ENCODE measurements at places on chromosomes 2 and 18. TPM values are rescaled to one million over a fixed set of nuclear protein-coding genes. Genes with fewer than 3 reads are reported as not detected.

DNA sequence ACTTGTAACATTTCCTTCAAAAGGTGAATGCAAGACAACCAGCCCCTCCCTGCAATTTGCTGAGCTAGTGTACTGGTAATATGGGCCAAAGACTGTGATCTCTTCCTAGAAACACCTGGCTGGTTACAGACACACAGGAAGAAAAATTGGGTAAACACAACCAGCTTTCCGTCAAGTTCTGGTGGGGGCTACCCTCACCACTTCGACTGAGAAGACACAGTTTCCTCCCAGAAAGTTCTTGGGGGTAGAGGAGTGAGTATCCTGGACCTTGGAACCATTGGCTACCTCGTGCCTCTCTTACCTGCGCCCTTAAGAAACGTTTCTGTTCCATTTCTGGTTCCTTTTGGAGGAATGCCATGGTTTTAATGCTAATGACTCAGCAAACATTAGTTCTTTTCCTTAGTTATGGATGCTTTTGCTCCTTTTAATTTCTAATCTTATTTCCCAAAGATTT, 120.9 kb upstream of the DLX2 start:
- no peak for DNase-seq

DNA sequence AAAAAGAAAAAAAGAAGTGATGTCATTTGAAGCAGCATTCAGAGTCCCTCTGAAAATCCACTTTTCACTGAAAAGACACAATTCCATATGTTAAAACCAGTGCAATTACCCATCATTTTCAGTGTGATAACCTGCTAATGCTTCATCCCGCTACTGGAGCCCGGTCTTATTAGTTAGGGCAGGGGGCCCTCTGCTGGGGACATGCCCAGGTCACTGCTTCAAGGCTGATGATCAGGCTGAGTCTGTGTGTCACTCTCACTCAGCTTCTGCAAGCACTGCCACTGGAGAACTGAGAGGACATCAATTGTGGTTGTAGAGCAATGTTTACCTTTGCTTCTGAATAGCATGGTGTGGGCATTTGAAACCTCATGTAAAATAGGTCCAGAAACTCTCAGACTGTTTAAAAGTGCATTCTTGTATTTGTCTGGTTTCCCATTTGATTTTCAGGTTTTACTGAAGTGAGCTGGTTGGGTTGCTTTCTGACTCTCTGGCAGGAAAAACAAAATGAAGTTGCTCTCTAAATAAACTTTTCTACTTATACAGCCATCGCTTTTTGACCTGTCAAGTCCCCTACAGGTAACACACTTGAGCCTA, 49.2 kb upstream of the NXPH2 start:
- peak; percentile 79 for DNase-seq

DNA sequence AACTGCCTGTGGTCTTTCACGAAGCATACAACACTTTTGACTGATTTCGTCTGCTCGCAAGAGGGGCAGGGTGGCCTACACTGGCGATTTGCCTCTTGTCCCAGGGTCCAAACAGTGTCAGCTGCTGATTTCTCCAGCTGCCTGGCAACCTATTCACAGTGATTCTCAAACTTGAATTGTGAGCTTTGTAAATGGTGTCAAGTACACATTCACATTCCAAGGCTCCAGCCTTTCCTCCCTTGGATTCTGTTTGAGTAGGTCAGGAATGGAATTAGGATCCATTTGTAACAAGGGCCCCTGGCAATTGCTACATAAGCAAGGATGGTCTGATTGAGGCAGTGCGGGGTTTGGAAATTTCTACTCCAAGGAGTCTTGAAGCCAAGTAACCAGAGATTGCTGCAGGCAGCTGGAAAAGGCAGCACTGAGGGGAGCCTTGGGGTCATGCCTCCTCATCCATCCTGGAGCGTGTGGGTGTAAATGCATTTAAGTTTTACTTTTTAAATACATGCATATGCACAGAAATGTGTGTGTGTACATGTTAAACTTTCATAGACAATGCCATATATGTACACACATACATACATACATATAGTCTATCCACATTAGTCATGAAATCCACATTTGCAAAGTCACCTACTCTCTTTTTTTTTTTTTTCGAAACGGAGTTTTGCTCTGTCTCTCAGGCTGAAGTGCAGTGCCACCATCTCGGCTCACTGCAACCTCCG, 86.8 kb upstream of the UXS1 start:
- DNase-seq = no peak

DNA sequence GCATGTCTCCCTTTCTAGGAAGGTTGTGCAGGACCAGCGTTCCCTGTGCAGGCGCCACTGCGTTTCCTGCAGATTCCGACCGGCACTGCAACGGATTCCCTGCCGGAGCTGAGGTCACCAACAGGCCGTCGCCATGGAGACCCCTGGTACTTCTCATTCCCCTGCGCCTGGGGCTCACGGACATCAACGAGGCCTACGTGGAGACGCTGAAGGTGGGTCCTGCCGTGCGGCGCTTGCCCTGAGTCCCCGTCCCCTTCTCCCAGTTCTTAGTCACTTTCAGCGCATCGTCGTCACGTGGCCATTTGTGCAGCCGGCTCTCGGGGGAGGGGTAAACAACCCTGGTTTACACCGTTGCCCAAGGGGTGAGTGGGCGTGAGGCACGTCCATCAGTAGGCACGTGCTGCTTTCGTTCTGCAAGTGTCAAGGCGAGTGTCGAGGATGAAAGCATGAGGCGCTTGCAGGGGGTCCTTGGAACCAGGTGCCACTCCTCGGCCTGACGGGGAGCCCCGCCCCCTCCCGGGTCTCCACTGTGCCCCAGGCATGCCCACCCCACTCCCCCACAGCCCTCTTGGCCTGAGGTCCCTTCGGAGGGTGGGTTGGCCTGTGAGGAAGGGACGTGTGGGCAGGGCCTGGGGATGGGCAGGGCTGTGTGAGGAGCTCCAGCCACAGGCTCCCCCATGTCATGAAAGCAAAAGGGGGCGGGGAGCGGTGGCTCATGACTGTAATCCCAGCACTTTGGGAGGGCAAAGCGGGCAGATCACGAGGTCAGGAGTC, 19.8 kb downstream of the DTYMK start:
- DNase-seq = peak; percentile 29

- no peak for DNase-seq
These were observed 7.3 kb downstream of the TET3 start for GRCh38 chr2:73992036-73992435.

- no peak for DNase-seq
These were observed 156.7 kb downstream of the ZBTB7C start for GRCh38 chr18:48252525-48252924.

DNA sequence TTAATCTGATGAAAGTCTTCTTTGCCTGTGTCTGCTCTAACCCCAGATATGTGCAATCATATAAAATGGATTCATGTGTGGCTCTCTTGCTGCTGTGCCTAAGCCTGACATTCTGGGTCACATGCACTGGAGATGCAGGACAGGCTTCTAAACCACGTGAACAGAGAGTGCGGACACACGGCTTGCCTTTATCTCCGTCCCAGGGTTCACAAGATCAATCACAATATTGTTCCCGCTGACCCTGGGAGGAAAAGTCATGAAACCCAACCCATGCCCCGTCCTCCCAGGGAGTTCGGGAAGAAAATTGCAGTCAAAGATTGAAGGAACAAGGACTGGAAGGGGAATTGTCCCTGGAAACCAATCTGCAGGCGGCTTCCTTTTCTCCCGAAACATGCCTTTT, 74.8 kb downstream of the VAPA start:
- DNase-seq = no peak

GRCh38 chr2:239676716-239677452, 276.1 kb upstream of the HDAC4 start:
- DNase-seq = no peak

DNA sequence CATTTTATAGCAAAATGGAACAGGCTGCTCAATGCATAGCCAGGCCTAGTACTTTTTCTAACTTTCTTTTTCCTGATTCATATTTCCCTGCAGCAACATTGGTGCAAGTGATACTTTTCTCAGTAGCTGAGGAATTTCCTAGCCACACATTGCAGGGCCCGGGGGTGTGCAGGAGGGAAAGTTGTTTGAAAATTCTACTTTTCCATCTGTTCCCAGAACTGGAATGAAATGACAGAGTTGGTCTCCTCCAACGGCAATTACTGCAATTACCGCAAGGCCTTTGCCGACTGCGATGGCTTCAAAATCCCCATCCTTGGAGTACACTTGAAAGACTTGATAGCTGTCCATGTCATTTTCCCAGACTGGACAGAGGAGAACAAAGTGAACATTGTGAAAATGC, 50.5 kb downstream of the RASGRP3 start:
- DNase-seq = no peak

GRCh38 chr2:40556739-40557138, 104.8 kb upstream of the SLC8A1 start:
- no peak for DNase-seq

GRCh38 chr2:48993576-48993975, 160.7 kb downstream of the FSHR start:
- no peak for DNase-seq

DNA sequence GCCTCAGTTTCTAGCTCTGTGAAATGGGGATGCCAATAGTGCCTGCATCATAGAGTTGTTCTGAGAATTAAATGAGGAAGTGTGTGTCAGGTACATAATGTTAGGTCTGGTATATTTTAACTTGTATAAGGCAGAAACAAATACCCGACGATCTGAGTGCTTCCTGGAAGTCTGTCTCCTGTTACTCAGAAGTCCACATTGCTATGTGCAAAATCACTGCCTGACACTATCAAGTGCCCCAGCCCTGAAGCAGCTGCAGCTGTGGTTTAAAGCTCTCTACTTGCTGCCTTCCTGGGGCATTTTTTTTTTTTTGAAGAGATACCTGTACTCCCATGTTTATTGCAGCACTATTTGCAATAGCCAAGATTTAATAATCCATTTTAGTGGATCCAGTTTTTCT, 125.3 kb downstream of the SLC4A3 start:
- DNase-seq = no peak

DNA sequence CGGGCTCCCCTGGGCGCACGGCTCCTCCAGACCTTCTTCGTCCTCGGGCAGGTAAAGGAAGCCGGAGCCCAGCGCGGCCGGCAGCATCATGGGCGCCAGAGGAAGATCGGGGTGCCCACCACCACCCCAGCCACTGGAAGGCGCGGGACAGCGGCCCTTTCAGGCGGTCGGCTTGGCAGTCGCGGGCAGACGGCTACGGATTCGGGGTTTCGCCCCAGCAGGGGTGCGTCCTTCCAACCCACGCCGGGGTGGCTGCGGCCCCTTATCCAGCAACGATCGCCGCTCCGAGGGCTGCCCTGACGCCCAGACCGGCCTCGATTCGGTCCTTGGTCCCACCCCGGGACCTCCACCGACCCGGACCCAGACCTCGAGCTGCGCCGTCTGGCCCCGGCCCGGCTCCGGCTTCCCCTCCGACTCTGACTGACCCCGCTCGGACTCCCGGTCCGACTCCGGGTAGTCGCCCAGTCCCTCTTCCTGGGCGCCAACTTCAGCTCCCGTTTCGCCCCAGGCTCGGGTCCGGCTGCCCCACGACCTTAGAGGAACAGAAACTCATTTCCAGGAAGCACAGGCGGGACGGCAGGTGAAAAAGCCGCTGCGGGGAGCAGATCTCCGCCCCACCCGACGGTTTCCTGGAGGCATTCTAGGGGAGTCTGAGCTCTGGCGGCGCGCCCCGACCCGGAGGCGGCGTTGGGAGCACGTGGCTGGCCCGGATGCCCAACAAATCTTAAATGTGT, 30.2 kb upstream of the SSB start:
- DNase-seq = no peak

GRCh38 chr2:12533337-12534005, 183.3 kb upstream of the TRIB2 start:
- no peak for DNase-seq

DNA sequence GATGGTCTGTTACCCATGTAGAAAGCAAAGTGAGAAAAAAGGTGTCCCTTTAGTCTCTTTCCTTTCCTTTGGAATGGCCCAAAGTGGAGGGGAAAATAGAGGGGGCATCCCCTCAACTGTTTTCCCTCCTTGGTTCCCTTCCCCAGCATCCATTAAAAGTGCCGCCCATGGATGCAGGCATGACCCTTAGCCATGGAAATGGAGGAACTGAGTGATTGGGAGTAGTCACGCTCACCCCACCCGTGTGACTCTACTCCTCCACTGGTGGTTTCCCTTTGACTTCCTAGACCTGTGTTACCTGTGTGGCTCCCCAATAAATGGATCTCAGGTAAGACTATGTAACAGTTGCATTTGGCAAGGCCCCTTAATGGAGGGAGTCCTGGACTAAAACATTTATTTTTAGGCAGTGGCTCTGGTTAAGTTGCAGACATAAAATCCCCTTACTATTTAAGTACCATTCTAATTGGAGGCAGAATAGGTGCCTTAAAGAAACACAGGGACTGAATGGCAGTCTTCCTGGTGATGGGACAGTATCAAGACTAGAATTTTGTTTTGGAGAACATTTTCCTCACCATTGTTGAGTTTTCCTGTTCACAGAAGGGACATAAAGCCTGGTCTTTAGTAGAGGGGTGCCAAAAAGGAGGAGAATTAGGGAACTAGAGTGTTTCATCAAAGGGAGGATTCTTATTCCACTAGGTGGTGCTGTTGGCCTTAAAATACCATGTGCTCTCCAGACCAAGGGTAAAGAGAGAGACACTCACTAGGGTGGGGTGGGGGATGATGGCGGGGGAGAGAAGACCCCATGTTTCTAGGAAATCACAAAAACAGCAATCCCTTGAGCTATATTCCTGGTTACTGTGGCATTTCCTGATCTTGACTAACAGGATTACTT, 25.7 kb upstream of the PLA2R1 start:
- DNase-seq = no peak

GRCh38 chr2:55604027-55604565, 13.3 kb downstream of the PPP4R3B start:
- no peak for DNase-seq

Gene NHEJ1
- total RNA-seq = 11.4 TPM

Gene DYNC2LI1
- total RNA-seq = 51.5 TPM

Gene GPR35
- total RNA-seq = 2.1 TPM

Gene UGT1A3
- total RNA-seq = not detected

Gene MTLN
- 57.6 TPM for total RNA-seq

Gene TUBA4B
- total RNA-seq = not detected

Gene YWHAQ
- total RNA-seq = 535 TPM

Gene SLC16A14
- 45.9 TPM for total RNA-seq

Gene SERPINB7
- not detected for total RNA-seq

Gene ASAP2
- 48.6 TPM for total RNA-seq

Gene FABP1
- 0.39 TPM for total RNA-seq

Gene MDH1B
- total RNA-seq = 6.7 TPM

All from spinal cord (tissue), 10 donors.